Ammon's horn (tissue), 1 donor: ENCODE measurements at places on chromosomes 12 and 14.
A peak's percentile ranks its signal among the peaks of the same experiment; 100 is the strongest.

DNA sequence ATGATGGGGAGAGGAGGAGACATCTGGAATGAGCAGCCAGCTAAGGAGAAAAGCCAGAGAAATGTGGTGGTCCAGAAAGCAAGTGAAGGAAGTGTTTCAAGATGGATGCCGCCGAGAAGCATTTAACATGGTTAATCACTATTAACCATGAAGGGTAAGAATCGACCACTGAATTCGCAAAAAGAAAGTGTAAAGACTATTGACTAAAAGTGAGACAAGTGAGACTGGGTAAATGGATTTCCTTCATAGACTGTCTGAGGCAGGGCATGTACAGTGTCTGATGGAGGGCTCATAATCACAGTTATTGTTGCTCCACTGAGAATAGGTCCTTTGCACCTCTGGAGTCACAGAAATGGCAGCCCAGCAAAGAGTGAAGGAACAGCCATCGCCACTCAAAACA, 25.3 kb upstream of the CLMN start:
- DNase-seq, result no peak

GRCh38 chr12:58889557-58889956, 30.7 kb downstream of the LRIG3 start:
- DNase-seq, result peak; percentile 79

DNA sequence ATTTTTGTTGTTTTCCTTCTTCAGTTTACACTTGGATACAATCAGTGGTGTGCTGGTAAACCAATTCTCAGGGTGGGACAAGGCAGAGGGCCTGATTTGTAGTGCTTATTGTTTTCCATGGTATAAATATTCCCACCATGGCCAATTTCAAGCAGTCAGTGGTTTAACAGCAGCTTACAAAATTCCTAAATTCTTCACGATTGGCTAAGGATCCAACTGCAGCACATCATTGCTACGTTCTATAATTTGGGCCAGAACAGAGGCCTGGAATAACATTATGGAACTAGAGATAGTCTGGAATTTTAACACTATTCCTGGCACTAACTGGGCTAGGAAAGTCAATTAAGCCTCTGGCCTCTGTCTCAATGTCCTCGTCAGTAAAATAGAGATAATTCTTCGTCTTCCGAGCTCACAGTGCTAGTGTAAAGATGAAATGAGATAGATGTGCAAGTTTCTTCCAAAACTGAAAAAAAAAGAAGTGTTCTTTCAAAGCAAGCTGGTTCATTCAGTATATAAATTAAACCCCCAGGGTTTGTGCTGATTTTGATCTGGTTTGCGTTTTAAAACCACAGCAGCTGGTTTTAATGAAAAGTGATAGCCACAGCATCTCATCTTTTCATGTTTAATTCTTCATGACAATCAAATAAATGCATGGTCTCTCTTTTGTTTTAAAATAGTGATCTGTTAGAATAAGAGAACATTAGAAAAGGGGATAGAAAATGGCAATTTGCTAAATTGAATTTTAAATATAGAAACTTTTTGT, 104.1 kb downstream of the EPS8 start:
- no peak for DNase-seq

- no peak for DNase-seq
Measured at GRCh38 chr14:27123162-27123561, 525.3 kb upstream of the NOVA1 start.

GRCh38 chr12:116133636-116134214, 143.8 kb downstream of the MED13L start:
- DNase-seq, result no peak

- no peak for DNase-seq
Measured at GRCh38 chr12:13205809-13206559, 9.5 kb downstream of the EMP1 start.

- no peak for DNase-seq
Measured at GRCh38 chr14:74292061-74292460, 10.7 kb downstream of the ABCD4 start.

GRCh38 chr12:110917467-110917866, 2.9 kb downstream of the MYL2 start:
- no peak for DNase-seq

DNA sequence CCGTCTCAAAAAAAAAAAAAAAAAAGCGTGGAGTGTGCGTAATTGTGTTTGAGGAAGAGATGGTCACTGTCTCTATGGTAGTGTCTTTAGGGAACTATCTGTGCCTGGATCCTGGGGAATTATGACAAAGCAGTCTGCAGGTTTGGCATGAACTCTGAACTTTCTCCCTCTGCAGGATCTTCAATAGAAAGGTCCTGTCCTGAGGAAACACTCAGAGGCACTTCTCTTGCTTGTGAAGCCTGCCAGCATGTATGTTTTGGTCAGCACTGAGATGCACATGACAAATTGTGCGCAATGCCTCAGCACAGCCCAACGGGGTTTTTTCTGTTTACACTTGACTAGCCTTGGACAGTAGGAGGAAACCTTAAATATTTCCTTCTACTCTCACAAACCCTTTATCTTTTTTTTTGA, 46.6 kb downstream of the ATF7 start:
- no peak for DNase-seq

DNA sequence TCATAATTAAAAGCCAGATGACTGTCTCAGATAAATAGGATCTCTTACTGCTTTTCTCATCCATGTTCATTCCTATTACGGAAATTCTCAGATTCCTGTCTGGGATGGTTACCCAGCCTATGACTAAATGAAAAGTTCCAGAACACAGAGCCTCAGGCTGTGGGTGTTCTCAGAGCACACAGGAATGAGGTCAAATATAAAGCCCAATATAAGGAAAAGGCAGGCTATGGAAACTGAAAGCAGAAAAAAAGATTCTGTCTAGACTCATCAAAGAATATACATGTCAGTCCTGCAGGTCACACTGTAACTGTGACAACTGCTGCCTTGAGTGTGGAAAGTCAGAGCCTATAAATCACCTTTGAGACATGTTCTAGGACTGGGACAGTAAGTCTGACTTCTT, 64.3 kb downstream of the DCAF5 start:
- no peak for DNase-seq

- no peak for DNase-seq
Measured at GRCh38 chr14:66421990-66422946, 63.9 kb upstream of the CCDC196 start.

DNA sequence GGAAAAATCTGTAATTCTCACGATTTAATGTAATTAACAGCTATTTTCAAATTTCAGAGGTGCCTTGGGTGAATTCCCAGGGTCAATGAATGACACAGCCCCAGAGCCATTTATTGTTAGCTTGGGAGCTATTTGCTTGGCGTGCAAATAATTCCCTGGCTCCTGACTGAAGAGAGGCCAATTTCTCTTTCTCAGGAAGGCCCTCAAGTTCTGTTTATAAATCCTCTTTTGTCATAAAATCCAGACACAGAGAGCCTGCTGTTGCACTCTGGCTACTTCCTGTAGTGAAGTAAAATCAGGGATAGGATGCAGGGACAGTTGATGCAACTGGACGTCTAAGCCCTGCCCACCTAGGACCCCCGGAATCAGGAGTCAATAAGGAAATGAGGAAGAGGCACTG, 154.3 kb downstream of the TMX1 start:
- no peak for DNase-seq

DNA sequence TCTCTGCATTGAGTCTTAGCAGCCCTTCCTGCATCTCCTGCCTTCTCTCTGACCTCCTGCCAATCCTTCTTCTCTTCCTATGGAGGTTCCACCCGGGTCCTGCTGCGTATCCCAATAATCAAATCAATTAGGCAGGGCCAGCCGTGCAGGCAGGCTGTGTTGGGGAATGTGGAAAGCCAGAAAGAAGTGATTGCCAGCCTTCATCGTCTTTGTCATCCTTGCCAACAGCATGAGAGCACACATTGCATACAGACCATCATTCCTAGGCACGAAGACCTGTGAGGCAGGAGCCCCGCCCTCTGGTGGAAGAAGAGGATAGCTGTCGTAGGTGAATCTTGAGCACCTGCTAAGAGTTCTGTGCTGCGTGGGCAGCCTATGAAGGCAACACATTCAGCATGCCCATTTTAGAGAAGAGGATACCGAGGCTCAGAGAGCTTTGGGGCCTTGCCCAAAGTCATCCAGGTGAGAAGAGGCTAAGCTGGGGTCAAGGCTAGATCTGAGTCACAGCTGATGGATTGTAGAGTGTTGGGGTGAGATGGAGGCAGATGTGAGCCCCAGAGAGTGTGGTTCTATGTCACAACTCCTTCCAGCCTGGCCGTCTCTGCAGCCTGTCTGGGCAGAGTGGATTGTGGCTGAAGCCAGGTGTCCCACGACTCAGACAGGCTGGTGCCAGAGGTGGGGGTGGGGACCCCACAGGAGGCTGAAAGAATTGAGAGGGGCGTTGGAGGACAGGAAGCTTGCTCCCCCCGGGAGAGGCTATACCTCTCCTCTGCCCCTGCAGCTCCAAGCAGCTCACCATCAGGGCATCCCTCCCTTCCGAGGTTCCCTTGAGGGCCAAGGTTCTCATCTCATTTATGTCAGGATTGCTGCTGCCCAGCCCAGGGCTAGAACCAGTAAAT, 12.7 kb downstream of the C14orf132 start:
- no peak for DNase-seq

DNA sequence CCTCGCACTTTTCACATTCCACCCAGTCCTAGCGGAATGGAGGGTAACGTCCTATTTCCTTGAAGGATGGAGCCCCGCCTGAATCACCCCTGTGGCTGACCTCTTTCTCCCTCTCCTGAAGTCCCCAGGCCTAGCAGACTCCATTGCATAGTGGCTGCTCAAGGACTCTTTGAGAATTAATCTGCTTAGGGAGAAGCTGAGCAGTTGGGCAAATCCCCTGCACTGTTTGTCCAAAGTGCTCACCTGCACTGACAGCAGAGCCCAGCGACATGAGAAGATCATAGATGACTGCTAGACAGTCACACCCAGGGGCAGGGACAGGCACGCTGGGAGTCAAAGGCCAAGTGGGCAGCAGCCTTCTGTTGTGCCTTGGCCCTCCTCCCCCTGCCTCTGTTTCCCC, 37.7 kb upstream of the DICER1 start:
- DNase-seq, result no peak

GRCh38 chr12:121717041-121717699, 4.6 kb downstream of the TMEM120B start:
- no peak for DNase-seq

GRCh38 chr14:61889914-61890351, 127.7 kb downstream of the SNAPC1 start:
- no peak for DNase-seq

DNA sequence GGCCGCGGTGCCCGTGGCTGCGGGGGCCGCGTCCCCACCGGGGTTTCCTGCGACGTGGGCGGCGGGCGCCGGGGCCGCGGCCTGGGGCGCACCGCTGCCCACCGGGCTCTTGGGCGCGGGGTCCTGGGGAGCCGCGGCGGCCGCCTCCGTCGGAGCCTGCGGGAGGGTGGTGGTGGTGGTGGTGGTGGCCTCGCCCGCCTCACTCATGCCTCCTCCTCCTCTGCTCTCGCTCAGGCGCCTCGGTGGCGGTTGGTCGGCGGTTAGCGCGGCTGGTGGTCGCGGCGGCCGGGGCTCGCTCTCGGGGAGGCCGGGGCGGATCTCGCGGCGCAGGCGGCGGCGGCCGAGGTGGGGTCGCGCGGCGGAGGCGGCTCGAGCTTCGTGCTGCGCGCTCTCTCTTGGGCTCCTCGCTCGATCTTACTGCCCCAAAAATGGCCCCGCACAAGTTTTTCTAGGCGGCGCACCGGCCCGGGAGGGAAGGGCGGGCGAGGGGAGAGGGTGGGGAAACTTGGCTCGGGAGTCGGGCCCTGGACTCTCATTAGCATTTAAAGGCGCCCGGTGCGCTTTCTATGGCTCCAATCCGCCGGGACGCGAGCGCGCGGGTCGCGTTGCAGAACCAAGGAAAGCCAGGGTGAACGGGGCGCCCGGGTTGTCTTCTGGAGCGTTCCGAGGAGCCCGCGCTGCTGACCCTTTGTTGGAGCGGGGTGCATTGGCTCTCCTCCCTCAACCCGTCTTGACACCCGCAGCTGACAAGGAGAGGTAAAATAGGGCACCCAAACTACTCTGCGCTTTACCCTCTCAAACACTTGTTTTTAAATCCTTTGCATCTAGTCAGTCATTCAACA, at the start of gene YBX3:
Gene YBX3, minus strand, starts transcription at position 419 of the 842 bp plus-strand sequence. Its CDS starts 212 bp downstream, at position 207.
- peak; percentile 65 for DNase-seq

DNA sequence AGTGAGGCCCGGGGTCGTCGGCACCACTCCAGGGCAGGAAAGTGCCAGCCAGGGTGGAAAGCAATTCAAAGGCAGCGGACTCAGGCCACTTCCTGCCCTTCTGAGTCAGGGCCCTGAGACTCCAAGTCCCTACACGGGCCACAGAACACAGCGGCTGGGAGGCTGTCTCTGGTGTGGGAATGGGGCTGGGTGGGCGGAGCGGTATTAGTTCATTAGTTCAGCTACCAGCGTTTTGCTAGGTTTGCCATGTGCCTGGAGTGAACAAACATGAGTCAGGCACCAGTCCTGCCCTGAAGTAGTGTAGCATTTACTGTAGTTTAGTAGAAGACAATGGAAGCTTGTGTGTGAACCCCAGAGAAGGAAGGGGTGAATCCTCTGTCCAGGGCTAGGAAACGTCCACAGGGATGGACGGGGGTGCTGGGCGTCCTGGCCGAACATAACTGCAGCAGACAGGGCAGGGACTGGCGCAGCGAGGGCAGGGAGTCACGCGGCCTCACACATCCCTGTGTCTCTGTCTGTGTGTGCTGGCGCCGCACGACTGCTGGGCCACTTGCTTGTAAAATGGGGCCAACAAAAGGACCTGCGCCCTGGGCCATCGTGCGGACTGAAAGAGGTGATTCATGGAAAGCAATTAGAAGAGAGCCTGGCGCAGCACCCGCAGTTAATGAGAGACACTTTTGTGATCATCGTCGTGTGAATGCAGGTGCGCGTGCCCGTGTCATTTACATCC, 186.4 kb upstream of the PRMT8 start:
- DNase-seq, result peak; percentile 46

GRCh38 chr14:101290611-101291010, 270.7 kb upstream of the DIO3 start:
- no peak for DNase-seq

GRCh38 chr12:17588968-17589367, 501.0 kb downstream of the RERGL start:
- DNase-seq, result no peak

- no peak for DNase-seq
Measured at GRCh38 chr14:52051871-52052270, 17.0 kb downstream of the NID2 start.

GRCh38 chr14:70893858-70894291, 13.4 kb upstream of the PCNX1 start:
- DNase-seq, result no peak

DNA sequence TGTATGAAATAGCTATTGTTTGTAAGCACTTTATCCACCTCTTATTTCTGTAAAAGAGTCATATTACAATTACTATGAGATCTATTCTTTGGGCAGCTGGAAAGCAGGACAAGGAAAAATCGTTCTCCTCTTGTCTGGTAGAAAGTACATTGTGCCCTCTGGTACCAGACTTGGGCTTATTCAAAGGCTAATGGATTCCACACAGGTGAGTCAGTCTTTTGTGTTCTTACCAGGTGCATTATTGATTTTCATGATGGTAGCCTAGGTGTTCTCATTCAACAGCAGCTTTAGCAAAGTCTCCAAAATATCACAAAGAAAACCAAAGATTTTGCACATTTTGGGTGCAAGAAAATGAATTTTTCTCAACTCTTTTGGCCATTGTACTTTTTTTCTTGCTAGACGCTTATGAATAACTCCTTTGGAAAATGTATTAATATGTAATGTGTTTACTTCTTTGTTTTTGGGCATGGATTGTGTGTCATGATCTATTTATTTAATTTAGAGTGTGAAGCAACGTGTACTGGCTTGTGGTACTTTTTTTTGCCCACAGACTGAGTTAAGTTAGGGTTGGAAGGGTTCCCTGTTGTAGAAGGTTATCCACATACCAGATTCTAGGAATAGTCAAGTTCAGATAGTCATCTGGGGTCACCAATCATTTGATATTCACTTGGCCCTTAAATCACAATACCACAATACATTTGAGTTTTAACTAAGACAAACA, 26.2 kb downstream of the MNAT1 start:
- no peak for DNase-seq

- no peak for DNase-seq
Measured at GRCh38 chr14:95299271-95299670, 20.4 kb downstream of the CLMN start.
